Stomach (tissue), 19 donors: ENCODE measurements at places on chromosomes 1 and 21. TPM values are rescaled to one million over a fixed set of nuclear protein-coding genes. Genes with fewer than 3 reads are reported as not detected.

GRCh38 chr1:13517193-13517812, 3.5 kb upstream of the LRRC38 start:
- no peaks in the 10 kb centered on the region for H3K36me3 ChIP-seq
- peaks cover 5% of the 10 kb centered on the region for H3K4me1 ChIP-seq
- H3K27me3 ChIP-seq: peaks cover 38% of the 10 kb centered on the region
- DNase-seq: no peak
- no peak overlapping the region for H3K4me3 ChIP-seq

- H3K36me3 ChIP-seq: no peaks in the 10 kb centered on the region
- H3K27me3 ChIP-seq: no peaks in the 10 kb centered on the region
- no peak for DNase-seq
- H3K4me1 ChIP-seq: no peaks in the 10 kb centered on the region
- H3K4me3 ChIP-seq: no peak overlapping the region
- H3K27ac ChIP-seq: no peak overlapping the region
Observed at GRCh38 chr1:195744256-195744655, 864.0 kb downstream of the KCNT2 start.

DNA sequence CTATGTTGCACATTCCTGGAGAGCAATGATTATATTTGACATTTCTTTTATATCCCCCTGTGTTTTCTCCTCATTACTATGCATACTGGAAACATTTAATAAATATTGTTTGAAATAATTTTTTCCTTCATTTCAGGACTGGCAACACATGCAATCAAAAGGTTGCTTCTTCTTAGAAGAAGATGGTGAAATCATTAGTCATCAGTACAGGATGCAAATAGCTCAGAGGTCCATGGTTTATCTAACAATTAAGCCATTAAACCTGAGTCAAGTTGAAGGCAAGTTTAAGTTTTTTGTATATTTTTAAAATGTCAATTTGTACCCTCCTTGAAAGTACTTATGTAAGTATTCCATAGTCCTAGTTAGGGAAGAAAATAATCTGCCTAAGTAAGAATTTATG, 22.5 kb downstream of the EFCAB7 start:
- DNase-seq: no peak
- no peak overlapping the region for H3K27ac ChIP-seq
- H3K4me1 ChIP-seq: no peaks in the 10 kb centered on the region
- H3K4me3 ChIP-seq: no peak overlapping the region

DNA sequence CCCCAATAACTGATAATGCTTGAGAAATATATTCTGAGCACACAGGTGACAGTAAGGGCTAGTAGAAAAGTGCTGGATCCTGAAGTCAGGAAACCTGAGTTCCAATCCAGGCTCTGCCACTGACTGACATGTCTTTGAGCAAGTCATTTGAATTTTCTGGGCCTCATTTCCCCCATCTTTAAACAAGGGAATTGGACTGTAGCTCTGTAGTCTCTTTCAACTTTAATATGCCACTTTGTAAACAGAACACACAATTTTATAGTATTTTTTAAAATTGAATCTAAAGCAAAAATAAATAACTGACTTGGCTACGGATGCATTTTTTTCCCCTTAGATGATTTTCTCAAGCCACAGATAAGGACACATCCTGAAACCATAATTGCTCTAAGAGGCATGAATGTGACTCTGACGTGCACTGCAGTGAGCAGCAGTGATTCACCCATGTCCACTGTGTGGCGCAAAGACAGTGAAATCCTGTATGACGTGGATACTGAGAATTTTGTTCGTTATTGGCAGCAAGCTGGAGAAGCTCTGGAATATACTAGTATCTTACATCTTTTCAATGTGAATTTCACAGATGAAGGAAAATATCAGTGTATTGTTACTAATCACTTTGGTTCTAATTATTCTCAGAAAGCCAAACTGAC, 37.0 kb downstream of the LRIG2 start:
- H3K27ac ChIP-seq: no peak overlapping the region
- no peak overlapping the region for H3K4me3 ChIP-seq
- peaks cover 100% of the 10 kb centered on the region for H3K36me3 ChIP-seq
- no peaks in the 10 kb centered on the region for H3K4me1 ChIP-seq
- DNase-seq: peak; percentile 36
- H3K27me3 ChIP-seq: no peaks in the 10 kb centered on the region

- H3K4me1 ChIP-seq: no peaks in the 10 kb centered on the region
- no peaks in the 10 kb centered on the region for H3K27me3 ChIP-seq
- no peak overlapping the region for H3K27ac ChIP-seq
- H3K36me3 ChIP-seq: no peaks in the 10 kb centered on the region
- DNase-seq: peak; percentile 80
Observed at GRCh38 chr1:147892731-147893214, 9.8 kb upstream of the GJA8 start.

- peak overlapping the region; percentile 37 for H3K27ac ChIP-seq
- DNase-seq: no peak
- no peak overlapping the region for H3K4me3 ChIP-seq
- H3K4me1 ChIP-seq: peaks cover 14% of the 10 kb centered on the region
- no peaks in the 10 kb centered on the region for H3K27me3 ChIP-seq
Observed at GRCh38 chr21:29174607-29175013, 44.2 kb downstream of the MAP3K7CL start.

DNA sequence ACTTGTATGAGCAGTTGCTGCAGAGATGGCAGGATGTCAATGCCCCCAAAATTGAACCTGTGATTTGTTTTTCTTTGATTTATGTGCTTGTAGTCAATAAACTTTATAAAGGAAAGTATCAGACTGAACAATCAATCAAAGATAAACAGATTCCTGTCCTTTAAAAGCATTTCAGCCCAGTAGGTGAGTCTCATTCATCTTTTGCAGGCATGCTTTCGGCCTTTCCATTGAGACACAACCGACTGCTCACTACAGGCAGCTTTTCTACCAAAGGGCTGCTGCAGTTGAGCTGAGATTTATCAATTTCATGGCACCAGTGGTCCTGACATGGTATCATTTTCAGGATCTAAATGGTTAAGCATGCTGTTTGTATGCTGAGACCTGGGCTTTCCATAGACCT, 513.6 kb upstream of the PTBP2 start:
- no peaks in the 10 kb centered on the region for H3K27me3 ChIP-seq
- no peak overlapping the region for H3K4me3 ChIP-seq
- H3K27ac ChIP-seq: no peak overlapping the region
- no peak for DNase-seq

DNA sequence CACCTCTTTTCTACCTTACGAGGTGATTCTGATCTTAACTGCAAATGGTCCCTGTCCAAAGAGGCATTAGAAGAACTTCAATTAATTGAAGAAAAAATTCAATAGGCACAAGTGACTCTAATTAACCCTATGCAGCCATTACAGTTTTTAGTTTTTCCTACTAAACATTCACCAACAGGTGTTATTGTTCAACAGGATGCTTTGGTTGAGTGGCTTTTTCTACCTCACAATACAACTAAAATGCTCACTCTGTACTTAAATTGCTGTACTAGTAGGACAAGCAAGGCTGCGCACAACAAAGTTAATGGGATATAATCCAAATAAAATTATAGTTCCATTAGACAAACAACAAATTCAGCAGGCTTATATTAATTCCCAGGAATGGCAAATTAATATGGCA, 11.6 kb upstream of the PM20D1 start:
- no peaks in the 10 kb centered on the region for H3K36me3 ChIP-seq
- H3K27ac ChIP-seq: no peak overlapping the region
- no peak for DNase-seq
- no peaks in the 10 kb centered on the region for H3K4me1 ChIP-seq

- DNase-seq: no peak
- no peaks in the 10 kb centered on the region for H3K4me1 ChIP-seq
- no peak overlapping the region for H3K4me3 ChIP-seq
- H3K27me3 ChIP-seq: no peaks in the 10 kb centered on the region
- no peaks in the 10 kb centered on the region for H3K36me3 ChIP-seq
Observed at GRCh38 chr1:98292994-98293393, 368.5 kb upstream of the SNX7 start.

DNA sequence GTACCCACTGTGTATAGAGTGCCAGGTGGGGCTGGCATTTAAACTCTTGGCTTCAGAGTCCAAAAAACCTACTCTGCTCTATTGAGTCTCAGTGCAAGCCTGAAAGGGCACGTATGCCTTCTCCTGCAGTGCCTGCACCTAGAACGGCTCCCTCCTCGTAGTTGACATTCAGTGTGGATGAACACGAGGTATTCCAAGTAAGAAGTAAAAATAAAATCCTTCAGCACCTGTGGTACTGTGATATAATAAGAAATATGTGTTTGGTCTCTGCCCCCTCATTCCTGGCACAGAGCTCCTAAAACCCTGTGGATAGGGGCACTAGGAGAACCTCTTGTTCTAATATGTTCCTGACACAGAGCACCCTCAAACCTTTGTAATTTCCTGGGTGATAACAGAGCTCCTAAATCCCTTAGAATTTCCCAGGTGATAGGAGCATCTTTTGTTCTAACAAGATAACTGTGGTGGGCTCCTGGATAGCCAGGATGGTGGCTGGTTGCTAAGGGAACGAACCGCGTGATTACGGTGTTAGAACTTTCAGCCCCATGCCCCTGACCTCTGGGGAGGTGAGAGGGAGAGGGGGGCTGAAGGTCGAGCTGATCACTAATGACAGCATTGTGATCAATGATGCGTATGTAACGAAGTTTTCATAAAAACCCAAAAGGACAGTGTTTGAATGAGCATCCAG, 16.8 kb downstream of the UCK2 start:
- DNase-seq: no peak
- peaks cover 54% of the 10 kb centered on the region for H3K4me1 ChIP-seq
- no peak overlapping the region for H3K4me3 ChIP-seq

GRCh38 chr1:25874209-25874608, 1.3 kb downstream of the PAQR7 start:
- peak overlapping the region; percentile 80 for H3K4me3 ChIP-seq
- H3K27me3 ChIP-seq: no peaks in the 10 kb centered on the region
- H3K4me1 ChIP-seq: peaks cover 60% of the 10 kb centered on the region
- DNase-seq: no peak

- H3K27me3 ChIP-seq: no peaks in the 10 kb centered on the region
- H3K36me3 ChIP-seq: no peaks in the 10 kb centered on the region
- DNase-seq: no peak
Observed at GRCh38 chr21:35366394-35367080, 317.4 kb upstream of the RUNX1 start.

GRCh38 chr1:71072273-71072672, 8.6 kb downstream of the ZRANB2 start:
- H3K36me3 ChIP-seq: peaks cover 100% of the 10 kb centered on the region
- no peak for DNase-seq
- H3K27ac ChIP-seq: no peak overlapping the region
- H3K4me1 ChIP-seq: no peaks in the 10 kb centered on the region

DNA sequence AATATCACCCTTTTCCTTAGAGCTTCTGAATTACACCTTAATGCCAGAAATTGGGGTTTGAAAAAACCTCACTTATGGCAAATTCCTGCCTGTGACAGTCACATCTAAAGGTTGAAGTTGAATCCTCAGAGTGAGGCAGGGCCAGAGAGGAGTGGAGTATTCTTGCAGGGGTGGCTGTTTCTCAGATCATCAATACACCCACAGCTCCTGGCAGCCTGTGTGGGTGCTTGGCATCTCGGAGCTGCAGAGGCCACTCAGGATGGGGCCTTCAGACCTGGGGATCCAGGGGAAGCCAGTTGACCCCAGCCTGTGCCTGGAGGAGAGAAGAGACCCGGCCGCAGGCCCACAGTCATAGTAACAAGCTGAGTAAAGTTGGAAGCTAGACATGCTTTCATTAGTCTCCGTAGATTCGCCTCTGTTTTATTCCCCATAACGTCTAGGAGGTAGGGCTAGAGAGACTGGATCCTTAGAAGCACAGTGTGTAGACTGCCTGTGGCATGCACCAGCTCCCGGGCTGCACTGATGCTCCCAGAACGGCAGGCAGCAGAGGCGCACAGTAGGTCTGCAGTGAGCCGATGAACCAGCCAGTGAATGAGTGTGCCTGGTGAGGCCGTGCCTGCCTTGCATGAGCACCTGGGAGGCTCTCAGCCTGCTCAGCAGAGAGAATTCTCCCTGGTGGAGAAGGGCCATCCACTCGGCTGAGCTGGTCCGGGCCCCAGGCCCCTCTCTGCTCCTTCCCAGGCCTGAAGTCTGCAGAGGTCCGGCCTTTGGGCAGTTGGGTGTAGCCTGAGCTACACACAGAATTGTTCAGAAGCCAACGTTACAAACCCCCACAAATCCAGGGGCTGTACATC, 42.9 kb downstream of the TFF3 start:
- H3K27ac ChIP-seq: no peak overlapping the region
- no peak overlapping the region for H3K4me3 ChIP-seq
- DNase-seq: no peak
- H3K27me3 ChIP-seq: no peaks in the 10 kb centered on the region
- no peaks in the 10 kb centered on the region for H3K4me1 ChIP-seq

- no peaks in the 10 kb centered on the region for H3K36me3 ChIP-seq
- no peak overlapping the region for H3K4me3 ChIP-seq
- no peaks in the 10 kb centered on the region for H3K27me3 ChIP-seq
- DNase-seq: no peak
- H3K4me1 ChIP-seq: peaks cover 5% of the 10 kb centered on the region
- no peak overlapping the region for H3K27ac ChIP-seq
Observed at GRCh38 chr1:234735476-234735875, 125.5 kb upstream of the IRF2BP2 start.

GRCh38 chr1:205664399-205665017, 15.8 kb downstream of the SLC45A3 start:
- peaks cover 95% of the 10 kb centered on the region for H3K4me1 ChIP-seq
- peak overlapping the region; percentile 55 for H3K27ac ChIP-seq
- peak; percentile 74 for DNase-seq
- H3K4me3 ChIP-seq: peak overlapping the region; percentile 15

- peaks cover under 1% of the 10 kb centered on the region for H3K4me1 ChIP-seq
- no peak overlapping the region for H3K4me3 ChIP-seq
- no peak for DNase-seq
- H3K27me3 ChIP-seq: no peaks in the 10 kb centered on the region
- H3K36me3 ChIP-seq: no peaks in the 10 kb centered on the region
Observed at GRCh38 chr1:46211051-46211450, 7.9 kb downstream of the LURAP1 start.

DNA sequence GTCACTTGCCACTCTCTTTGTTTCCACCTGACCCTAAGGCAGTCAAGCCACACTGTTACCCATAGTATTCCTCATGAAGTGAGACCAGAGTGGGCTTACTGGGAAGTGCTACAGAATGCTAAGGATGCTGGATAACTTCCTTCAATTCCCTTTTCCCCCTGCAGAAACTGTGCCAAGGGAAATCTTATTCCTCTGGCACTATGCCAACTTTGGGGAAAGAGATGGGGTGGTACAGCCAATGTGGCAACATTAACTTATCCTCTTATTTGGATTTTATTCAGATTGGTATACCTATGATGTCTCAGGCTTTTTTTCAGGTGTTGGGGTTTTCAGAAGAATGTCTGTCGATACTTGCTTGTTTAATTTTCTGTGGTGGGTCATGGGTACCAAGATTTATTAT, 599.4 kb upstream of the PBX1 start:
- H3K36me3 ChIP-seq: no peaks in the 10 kb centered on the region
- DNase-seq: no peak
- H3K27ac ChIP-seq: no peak overlapping the region
- H3K27me3 ChIP-seq: no peaks in the 10 kb centered on the region
- no peak overlapping the region for H3K4me3 ChIP-seq

NKAIN1 gene
- total RNA-seq: not detected

FMO2 gene
- 5.9 TPM for total RNA-seq

MYBPH gene
- not detected for total RNA-seq
